ENCODE measurements at places on chromosomes 2 and 18.
A peak's percentile ranks its signal among the peaks of the same experiment; 100 is the strongest.

DNA sequence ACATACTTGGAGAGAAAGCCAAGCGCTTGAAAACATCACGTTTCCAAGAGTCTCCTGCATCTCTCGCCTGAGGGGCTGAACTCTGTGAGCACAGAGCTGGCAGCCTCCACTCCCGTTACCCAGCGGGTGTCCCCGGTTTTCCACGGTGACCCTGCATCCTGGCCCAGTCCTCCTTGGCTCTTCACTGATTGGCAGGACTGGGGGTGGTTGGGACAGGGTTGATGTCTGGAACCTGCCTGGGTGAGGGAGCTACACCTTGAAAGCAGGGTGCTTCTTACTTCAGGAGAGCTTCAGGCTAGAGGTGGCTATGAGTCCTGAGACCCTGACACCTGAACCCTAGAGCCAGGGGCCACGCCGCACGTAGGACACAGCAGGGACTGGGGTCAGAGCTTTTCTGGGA lies 234.1 kb downstream of the DYSF start:
- DNase-seq = no peak

- no peak for DNase-seq
These were observed 127.6 kb upstream of the DLGAP1 start for GRCh38 chr18:4582431-4583335.

DNA sequence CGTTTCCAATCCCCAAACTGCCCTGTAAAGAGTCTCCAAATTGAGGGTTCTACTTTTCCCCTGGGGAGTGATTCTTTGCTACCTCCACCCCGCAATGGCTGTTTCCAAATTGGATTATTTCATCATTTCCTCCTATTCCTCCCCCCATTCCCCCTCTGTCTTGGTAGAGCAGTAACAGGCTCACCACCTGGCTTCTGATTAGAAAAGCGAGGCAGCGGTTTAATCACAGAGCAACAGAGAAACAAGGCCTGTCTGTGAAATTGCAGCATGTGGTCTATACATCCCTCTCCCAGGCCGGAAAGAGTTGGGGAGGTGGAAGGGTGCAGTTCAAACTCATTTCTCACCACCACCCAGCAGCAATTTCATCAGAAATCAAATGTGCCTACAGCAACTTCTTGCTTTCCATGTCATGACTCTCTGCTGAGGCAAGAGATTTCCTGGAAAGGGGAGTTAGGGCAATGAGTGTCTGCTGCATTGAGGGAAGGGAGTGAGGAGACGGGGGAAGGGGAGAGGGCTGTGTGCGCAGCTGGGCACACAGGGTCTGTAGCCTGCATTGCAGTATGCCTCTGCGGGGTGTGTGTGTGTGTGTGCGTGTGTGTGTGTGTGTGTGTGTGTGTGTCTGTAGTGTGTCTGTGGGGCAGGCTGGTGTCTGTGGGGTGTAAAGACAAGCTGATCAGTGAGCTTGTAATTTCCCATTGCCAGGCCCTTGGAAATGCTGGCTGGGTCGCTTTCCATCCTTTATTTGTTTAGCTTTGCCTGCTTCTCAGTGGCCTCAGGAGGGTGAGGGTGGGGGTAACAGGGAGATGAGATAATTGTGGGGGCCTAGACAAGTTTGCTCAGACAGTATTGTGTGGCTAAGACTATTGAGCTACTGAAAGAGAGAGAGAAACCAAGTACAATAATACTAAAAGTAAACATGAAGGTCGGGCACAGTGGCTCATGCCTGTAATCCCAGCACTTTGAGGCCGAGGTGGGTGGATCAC lies 13.5 kb upstream of the IGFBP2 start:
- no peak for DNase-seq

GRCh38 chr2:233174137-233174536 lies 77.3 kb upstream of the ATG16L1 start:
- no peak for DNase-seq

GRCh38 chr2:47631792-47632398 lies 151.1 kb upstream of the MSH6 start:
- DNase-seq = no peak

GRCh38 chr2:239292959-239293774 lies 107.7 kb downstream of the HDAC4 start:
- DNase-seq = no peak

DNA sequence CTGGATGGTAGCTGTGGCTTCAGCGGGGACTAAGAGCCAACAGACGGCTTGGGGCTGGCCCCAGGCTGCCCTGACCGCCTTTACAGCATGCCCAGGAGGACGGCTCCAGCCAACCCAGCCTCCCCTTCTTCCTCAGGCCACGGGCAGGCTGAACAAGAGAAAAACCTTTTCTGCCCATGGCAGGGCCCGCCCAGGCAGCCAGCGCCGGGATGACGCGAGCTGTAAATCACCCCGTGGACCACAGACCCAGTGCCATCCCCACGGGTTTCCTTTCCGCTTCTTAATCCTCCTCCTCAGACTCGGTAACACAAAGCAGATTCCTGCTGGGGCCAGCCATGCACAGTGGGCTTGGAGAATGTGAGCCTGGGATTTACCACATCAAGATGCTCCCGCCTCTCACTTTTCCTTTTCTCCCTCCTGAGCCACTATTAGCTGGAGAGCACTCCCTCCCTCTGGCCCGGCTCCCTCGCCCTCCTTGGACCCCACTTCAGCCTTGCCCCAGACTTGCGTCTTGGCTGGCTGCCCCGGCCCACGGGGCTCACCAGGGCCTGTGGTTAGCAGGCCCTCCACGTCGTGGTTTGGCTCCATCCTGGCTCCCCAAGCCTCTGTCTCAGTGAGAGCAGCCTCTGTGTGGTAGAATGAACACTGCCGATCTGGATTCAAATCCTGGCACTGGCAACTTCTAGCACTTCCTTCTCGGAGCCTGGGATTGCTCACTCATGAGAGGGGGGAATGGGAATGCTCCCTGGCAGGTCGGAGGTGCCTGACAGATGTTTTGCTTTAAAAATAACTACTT lies 31.4 kb downstream of the ATOH8 start:
- DNase-seq = no peak

GRCh38 chr2:109403841-109404201 lies 209.9 kb downstream of the SEPTIN10 start:
- no peak for DNase-seq

DNA sequence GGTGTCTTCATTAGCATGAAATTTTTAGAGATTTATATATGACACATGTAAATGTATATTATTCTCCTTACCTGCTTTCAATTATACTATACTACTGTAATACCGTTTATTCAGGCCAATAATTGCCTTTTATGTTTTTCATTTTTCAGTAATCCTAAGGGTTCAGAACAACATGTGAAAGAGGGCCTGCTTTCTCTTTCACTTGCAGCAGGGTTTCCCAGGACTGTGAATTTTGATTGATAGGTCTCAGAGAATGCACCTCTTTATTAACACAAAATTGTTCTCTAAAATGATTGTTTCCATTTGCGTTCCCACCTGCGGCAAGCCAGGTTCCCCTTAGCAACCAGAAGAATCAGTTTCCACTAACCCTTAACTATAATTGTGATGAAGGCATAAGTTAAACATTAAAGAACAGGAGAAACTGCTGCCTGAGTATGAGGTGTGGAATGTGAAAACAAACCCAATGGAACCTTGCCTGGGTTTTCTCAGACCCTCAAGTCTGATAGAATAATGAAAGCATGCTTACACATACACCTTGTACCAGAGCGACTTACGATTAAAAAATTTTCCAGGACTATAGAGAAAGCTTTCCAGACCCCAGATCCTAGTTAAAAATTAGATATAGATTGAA lies 1591.2 kb upstream of the LRRTM1 start:
- no peak for DNase-seq

- no peak for DNase-seq
These were observed 136.2 kb downstream of the LAMA3 start for GRCh38 chr18:23825496-23825895.

DNA sequence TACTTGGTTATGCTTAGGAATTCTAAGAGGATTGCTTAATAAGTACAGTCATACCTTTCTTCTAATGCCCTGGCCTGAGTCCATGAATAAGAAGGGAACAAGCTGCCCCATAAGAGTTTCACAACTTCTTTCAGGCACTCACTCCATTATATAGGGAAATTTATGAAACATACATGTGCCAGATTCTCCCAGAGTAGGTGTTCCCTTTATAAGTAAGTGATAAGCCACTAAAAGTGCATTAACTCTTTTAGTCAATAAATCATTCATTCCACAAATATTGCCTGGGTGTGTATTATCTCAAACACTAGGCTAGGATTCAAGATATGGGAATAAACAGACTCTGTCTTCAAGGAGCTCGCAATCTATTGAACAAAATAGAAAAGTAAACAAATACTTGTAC lies 84.5 kb upstream of the RBBP8 start:
- DNase-seq = no peak

DNA sequence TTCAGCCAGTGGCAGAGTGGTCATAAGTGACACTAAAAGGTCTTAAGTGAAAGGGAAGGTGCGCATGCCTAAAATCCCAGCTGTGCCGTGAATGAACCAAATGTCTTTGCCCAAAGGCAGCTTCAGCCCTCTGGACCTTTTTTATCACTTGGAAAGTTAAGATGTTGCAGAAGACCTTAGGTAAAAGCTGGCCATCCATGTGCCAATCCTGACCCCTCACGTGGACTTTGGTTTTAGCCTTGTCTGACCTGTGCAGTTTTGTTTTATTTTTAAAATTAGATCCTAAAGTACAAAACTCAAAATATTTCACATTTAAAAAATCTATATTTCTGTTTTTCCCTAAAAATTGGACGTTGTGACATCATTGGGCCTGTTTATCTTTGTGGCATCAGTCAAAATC lies 429.5 kb downstream of the STK39 start:
- no peak for DNase-seq

- no peak for DNase-seq
These were observed 322.1 kb downstream of the AGPS start for GRCh38 chr2:177714704-177715103.

DNA sequence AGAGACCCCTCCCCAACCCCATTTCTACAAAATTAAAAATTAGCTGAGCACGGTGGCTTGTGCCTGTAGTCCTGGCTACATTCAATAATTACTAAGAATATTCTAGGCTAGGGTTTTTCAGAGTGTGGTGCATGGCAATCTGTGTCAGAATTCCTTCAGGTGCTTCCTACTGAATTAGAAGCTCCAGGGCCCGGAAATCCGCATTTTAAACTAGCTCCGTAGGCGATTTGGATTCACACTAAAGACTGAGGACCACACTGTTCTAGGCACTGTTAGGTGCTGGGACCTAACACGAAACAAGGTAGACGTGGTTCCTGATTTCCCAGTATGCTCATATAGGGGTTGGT lies 628 bp upstream of the ZFAND2B start:
- no peak for DNase-seq

GRCh38 chr2:23021311-23022120 lies 363.5 kb upstream of the KLHL29 start:
- no peak for DNase-seq

GRCh38 chr18:3998698-3999333 lies 456.3 kb downstream of the DLGAP1 start:
- DNase-seq = no peak

GRCh38 chr18:34796035-34796657 lies 86.0 kb downstream of the DTNA start:
- no peak for DNase-seq

DNA sequence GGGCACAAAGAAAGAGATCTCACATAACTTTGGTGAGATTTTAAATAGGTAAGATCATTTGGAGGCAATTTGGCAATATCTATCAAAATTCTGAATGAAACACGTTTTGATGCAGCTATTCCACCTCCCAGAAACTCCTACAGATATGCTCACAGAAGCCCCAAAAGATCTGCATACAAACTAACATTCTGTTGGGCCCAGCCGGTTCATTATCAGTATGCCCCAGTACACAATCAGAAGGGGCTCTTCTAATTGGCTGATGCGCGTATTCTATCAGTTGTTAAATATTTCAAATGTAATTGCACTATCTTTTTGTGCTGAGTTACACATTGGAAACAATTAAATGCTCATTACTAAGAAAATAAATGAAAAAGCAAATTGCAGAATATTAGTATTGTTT lies 7.1 kb upstream of the TGIF1 start:
- no peak for DNase-seq

DNA sequence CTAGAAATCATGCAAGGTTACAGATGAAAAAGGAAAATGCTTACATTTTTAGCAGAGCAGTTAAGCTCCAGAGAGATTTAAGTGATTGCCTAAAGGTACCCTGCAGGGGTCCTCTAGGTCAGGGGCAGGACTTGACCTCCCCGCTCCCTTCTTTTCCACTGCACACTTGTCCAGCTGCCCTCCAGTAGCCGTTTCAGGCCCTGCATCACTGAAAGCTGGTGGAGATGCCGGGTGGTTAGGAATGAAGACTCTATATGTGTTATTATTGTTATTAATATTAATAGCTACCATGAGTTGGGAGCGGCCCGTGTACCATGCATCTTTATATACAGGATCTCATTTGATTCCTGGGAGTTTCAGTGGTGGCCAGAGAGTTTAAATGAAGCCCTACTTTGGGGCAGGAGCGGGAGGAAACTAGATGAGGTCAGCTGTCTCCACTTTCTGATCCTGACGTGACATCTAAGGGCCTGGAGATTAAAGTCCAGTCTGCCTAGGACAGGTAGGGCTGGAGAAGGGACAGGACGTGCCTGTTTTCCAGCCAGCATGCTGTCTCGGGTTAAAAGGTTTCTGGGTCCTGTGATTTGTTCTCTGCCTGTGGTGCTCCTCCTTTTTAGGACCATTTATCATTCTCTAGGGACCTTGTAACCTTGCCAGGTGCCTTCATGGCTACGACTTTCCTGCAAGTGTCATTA lies 2.1 kb downstream of the TMEM37 start:
- no peak for DNase-seq

- no peak for DNase-seq
These were observed 628.6 kb downstream of the CCDC85A start for GRCh38 chr2:56812432-56812831.

DNA sequence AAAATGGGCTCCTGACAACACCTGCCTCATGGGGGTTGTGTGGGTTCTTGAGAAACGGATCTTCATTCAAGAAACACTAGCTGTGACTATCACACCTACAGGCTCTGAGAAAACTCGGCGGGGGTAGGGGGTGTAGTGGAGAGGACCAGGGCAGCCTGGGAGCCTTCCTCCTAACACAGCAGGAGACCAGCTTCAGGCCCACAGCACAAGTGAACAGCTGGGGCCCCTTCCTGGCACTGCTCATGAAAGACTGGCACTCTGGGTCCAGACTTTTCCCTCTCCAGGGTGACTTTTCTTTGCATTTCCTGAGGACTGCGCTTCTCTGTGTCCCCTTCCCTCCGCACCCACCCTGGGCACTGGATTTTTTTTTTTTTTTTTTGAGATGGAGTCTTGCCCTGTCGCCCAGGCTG lies 7.2 kb upstream of the SEMA4C start:
- no peak for DNase-seq

GRCh38 chr2:112787729-112788393 lies 3.6 kb upstream of the IL1A start:
- no peak for DNase-seq

DNA sequence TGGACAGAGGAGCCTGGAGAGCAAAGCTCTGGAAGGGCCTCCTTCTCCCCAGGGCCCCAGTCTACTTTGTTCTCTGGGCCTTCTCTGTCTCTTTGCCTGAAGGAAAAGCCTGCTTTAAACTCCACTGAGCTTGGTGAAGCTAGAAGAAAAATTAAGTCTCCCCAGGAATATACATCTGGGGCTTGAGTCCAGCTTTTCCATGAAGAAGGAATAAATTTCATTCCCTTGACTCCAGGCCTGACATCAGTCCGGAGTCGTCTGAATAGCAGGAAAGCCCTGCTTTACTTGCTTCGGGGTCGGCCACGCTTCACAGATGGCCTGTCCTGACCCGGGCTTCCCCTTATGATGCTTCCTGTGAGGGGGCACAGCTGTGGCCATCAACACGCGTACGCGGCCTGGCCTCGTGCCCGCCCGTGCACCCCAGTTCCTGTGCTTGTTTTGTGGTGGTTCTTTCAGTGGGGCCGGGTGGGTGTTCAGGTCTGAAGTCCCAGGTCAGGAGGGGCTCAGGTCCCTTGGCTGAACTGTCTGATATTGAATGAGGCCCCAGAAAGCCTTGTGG lies 73.6 kb downstream of the ACOXL start:
- peak; percentile 20 for DNase-seq

Measured in CD8-positive, alpha-beta T cell (primary cell).